Stimulated activated naive CD8-positive, alpha-beta T cell treated with anti-CD3 and anti-CD28 coated beads, Interleukin-15, amount 100 ng/mL, for 72 hours (primary cell): ENCODE measurements at places on chromosomes 3 and 15.

GRCh38 chr3:102136183-102136582, 286.9 kb downstream of the NFKBIZ start:
- no peak for DNase-seq

DNA sequence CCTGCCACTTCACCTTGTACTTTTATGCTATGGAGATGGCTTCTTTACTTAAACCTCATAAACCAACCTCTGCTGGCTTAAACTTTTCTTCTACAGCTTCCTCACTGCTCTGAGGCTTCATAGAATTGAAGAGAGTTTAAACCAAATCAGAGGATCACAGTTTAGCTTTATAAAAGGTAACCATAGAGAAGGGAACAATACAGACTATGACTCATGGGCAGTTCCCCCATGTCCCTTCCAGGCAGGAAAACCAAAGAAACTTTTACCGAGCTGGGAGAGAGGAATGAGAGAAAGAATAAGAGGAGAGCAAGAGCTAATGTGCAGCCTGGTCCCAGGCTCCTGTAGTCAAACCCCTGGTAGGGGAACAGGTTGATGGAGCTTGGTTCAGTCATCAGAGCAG, 53.9 kb upstream of the NEDD4 start:
- DNase-seq: no peak

- DNase-seq: no peak
Measured at GRCh38 chr15:90646662-90647305, 70.4 kb upstream of the BLM start.

GRCh38 chr3:113148284-113148683, 63.1 kb upstream of the BOC start:
- DNase-seq: no peak

DNA sequence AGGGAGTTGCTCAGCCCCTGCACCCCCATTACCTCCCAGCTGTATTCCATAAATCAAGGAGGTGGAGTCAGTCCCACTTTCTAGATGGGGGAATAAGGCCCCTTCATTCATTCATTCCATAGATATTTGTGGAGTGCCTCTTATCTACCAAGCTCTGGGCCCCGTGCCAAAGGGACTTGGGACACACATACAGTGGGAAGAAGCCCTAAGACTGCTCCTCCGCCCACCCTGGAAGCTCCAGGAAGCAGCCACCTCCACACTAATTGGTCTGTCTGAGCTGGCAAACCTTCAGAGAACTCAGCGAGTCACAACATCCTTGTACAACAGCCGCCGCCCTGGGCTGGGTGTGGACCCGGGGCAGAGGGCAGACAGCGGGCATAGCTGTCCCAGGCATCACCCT, 6.4 kb downstream of the STRA6 start:
- DNase-seq: no peak
